A375 (cell line): ENCODE measurements at places on chromosomes 1 and 21. TPM values are rescaled to one million over a fixed set of nuclear protein-coding genes. Genes with fewer than 3 reads are reported as not detected.

ARMH1 gene
- not detected in 2 replicates for total RNA-seq

TNFRSF14 gene
- 8.8 and 9.9 TPM in 2 replicates for total RNA-seq

GSTM1 gene
- total RNA-seq = 10.0 and 19.7 TPM in 2 replicates

DHRS3 gene
- 143 TPM in 2 replicates for total RNA-seq

KIF21B gene
- total RNA-seq = 19.9 and 20.8 TPM in 2 replicates

BRDT gene
- total RNA-seq = not detected in 2 replicates

BTG2 gene
- 7.2 and 10.0 TPM in 2 replicates for total RNA-seq
